ENCODE measurements at places on chromosomes 1 and 21.
A peak's percentile ranks its signal among the peaks of the same experiment; 100 is the strongest.

- peak; percentile 78 for DNase-seq
These were observed 6.7 kb upstream of the TIE1 start for GRCh38 chr1:43293896-43294760.

- peak; percentile 51 for DNase-seq
These were observed 610 bp upstream of the HES4 start for GRCh38 chr1:1000357-1001056.

GRCh38 chr1:40373323-40374283 is at the start of gene SMAP2:
Gene SMAP2 (plus strand): TSS chr1:40373727. CDS start chr1:40374121, 394 bp downstream.
- peak; percentile 96 for DNase-seq

DNA sequence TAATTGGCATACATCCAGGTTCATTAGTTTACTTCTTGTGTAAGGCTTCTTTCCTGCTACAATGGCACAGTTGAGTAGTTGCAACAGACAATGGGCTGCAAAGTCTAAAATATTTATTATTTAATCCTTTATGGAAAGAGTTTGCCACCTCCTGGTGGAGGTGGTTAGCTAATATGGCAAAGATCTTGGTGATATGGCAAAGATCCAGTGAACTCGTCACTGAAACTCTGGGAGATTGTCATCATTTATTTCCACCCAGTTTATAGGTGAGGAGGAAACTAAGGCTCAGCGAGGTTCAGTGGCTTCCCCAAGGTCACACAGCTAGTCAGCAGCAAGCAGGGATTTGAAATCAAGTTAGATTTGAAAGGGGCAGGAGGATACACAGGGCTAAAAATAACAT is 16.1 kb upstream of the IFFO2 start:
- no peak for DNase-seq

DNA sequence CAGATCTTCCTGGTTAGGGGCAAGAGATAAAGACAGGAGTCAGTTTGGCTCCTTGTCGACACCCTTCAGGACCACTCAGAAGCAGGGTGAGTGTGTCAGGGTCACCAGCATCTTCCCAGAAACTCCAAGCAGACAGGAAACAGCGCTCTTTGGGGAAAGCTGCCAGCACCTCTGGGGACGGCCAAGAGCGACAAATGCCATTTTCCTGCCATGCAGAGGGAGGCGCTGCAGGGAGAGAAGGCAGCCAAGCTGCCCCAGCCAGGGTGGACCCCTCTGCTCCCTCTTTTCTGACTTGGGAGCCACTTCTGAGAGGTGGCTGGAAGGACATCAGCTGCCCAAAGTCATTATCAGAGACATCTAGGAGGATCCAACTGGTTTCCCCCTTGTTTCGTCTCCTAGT is 29.0 kb downstream of the SIM2 start:
- DNase-seq = no peak

GRCh38 chr1:42033629-42034028 is 114.9 kb upstream of the HIVEP3 start:
- no peak for DNase-seq

GRCh38 chr1:147849098-147849895 is 53.3 kb upstream of the GJA8 start:
- no peak for DNase-seq
